NCI-H1417 treated with DMSO at 0.1 percent for 48 hours (cell line): ENCODE measurements at places on chromosomes 16 and 17.

GRCh38 chr17:17944743-17945142 lies 27.5 kb downstream of the TOM1L2 start:
- no peak for DNase-seq

DNA sequence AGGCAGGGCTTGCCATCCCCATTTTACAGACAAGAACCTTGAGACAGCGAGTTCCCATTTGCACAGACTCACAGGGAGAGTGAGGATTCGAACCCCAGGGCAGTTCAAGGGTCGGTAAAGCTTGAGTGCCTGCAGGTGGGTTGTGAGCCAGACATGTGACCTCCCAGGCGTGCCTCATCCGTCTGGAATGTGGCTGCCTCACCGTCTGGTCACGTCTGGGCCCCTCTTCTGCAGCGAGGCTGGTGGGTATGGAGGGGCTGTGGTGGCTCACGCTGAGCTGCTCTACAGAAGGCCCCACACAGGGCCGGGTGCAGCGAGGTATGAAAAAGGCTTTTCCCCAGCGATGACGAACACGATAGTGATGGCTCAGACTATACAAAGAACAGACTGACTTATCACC lies 35.8 kb upstream of the LHX1 start:
- no peak for DNase-seq

GRCh38 chr17:58360296-58361063 lies 8.5 kb upstream of the SUPT4H1 start:
- no peak for DNase-seq

- DNase-seq, result no peak
Observed at GRCh38 chr16:67822511-67822910, 15.8 kb downstream of the TSNAXIP1 start.

- no peak for DNase-seq
Observed at GRCh38 chr16:85759136-85759535, 8.2 kb upstream of the C16orf74 start.

DNA sequence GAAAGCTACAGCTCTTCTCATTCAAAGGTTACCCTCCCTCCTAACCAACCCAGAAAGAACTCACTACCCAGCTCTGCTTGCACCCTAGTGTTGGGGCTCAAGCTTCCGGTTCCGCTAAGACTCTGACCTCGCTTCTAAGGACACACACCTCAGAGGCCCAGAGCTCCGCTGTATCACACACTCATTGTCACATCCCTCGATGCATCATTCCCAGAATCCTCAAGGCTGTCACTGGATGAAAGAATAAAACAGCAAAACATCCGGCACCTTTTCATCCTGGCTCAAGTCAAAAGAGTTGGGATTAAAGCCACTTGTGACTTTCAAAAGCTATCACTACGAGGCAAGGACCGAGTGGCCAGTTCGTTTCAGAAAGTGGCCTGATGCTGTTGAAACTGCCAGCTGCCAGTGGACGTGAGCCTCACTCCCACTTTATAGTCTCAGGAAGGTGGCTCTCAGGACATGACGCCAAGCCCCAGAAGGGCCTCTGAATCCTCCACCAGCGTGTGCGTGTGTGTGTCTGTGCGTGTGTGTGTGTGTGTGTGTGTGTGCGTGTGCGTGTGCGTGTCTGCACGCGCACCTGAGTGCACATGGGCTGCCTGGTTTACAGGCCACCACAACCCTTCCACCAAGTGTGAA lies 29.0 kb downstream of the ZFHX3 start:
- no peak for DNase-seq

- DNase-seq, result no peak
Observed at GRCh38 chr17:76241691-76242255, 1.5 kb upstream of the RNF157 start.

DNA sequence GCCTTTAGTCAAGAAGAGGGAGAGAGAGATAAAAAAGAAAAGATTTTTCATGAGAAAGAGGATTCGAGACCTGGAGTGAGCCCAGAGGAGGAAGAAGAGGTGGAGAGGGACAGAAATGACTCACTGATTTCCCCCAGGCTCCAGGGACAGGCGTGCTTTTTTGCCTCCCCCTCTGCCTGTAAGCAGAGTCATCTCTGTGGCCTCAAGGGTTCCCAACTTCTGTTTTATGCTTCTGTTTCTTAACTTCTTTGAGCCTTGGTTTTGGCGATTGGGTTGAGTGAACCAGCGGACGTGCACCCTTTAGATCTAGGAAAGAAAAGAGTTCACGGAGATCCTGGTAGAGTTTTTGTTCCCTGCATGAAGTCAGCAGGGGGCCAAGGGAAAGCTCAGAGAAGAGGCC lies 147.9 kb upstream of the NOL11 start:
- no peak for DNase-seq

DNA sequence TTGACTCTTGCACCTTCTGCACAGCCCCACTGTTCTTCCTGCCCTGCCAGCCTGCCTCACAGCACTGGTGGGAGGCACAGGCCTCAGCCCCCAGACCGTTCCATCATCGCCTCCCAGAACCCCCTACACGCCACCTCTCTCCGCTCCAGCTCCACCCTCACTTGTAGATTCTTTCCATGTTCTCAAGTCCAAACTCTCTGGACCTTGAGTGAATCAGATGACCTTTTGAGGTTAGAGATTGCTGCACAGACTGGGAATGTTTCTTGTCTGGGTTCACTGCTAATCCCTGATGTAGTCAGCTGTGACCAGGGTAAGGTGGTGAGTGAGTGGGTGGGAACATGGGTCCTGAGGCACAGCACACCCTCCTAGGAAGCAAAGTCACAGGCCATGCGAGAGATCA lies 272.4 kb downstream of the IRF8 start:
- DNase-seq, result no peak

GRCh38 chr17:80047176-80047575 lies 10.7 kb downstream of the CCDC40 start:
- DNase-seq, result no peak

- DNase-seq, result peak; percentile 40
Observed at GRCh38 chr17:68777856-68778694, 176.9 kb upstream of the FAM20A start.

GRCh38 chr16:30457743-30458560 lies 12.3 kb upstream of the SEPHS2 start:
- DNase-seq, result no peak

DNA sequence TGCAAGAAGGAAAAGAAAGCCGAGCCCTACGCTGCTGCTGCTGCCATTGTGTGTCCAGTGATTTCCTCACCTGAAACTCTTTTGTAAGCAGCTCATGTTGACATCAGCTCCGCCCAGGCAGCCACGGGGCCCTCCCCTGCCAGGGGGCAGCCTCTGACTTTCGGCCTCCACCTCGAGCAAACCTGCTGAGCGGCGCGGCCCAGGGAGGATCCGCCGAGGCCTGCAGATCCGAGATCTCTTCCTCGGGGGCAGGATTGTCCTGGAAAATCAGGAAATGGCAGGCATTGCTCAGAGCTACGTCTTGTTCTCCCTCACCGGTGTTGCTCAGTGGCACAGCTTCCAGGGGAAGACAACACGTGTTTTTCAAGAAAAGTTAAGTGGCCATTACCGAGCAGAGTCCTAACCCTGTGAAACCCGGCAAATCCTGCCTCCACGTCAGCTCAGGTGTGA lies 35.6 kb upstream of the ZNF750 start:
- no peak for DNase-seq

DNA sequence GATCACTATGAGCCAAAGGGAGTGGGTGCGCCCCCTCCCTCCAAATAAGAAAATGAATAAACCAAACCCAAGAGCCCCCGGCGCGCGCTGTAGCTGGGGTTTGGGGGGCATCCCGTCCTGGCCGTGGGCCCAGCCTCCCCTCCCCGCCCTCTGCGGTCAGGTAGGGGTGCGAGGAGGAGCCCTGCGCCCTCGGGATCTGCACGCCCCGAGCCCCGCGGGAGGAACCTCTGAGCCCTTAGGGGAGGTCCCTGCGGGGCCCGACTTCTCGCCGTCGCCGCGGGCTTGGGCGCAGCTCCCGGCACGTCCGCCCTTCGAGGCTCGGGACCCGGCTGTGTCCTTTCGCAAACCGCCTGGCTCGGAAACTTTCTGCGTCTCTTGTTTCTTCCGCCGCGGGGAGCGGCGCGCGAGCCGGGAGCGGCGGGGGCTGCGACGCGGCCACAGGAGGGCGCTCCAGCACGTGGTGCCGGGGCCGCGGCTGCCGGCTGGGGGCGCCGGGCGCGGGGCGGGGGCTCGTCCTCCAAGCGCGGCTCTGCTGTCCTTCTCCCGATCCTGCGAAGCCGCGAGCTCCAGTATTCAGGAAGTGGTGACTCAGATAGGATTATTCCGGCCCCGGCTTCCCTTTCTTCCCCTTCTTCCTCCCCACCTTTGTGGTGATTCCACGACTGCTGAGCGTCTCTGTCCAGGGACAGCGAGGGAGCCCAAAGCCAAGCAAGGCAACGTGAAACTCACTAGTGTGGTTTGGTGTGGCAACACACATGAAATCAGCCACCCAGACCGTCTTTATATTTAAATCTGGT lies 1.6 kb downstream of the PITPNC1 start:
- DNase-seq, result no peak

DNA sequence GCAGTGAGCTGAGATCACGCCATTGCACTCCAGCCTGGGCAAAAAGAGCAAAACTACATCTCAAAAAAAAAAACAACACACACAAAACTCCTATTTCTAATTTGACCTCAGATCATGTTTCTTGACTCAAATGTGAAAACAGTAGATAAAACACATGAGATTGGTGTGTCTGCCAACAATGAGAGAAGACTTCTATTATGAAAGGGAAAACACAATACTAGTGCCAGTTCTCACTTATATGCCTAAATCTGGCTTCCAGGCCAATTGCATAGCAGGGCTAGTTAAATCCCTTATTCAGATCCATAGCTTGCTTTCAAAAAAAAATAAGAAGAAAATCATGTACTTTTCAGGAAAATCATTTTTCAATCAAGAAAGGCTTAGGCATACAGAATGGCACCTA lies 39.4 kb downstream of the AP1G1 start:
- no peak for DNase-seq

DNA sequence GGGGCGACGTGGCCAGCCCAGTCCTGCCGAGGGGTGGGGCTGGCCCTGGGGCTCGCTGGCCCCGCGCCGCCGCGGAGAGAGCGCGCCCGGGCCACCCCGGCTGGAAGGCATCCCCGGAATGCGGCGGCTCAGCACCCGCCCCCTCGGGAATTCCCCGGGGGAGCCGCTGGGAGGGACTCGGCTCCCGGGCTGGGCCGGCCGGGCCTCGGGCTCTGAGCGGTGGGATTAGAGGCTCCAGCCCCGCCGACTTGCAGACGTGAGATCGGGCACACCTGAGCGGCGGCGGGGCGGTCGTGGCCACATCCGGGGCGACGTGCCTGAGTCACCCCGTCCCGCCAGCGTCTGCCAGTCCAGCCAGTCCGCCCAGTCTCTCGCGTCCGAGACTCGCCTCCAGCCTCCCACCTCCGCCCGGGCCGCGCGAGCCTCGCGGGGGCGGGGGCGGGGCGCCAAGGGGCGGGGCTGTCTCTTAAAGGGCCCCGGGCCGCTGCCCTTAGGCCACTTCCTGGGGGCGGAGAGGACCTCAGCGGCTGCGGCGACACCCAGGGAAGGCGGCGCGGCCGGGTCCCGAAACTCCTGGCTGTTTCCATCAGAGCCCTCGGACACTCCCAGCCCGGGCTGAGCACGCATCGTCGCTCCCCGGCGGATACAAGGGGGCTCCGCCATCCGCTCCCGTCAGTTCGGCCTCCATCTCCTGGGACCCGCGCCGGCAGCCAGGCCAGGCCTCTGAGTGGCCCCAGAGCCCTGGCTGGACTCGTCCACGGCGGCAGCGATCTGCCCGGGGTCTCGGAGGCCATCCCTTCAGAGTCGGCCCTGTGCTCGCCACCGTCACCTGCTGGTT lies at the start of gene KCTD11:
TSS of gene KCTD11 (plus strand) at position 498 of the 838 bp plus-strand sequence.
- DNase-seq, result no peak

DNA sequence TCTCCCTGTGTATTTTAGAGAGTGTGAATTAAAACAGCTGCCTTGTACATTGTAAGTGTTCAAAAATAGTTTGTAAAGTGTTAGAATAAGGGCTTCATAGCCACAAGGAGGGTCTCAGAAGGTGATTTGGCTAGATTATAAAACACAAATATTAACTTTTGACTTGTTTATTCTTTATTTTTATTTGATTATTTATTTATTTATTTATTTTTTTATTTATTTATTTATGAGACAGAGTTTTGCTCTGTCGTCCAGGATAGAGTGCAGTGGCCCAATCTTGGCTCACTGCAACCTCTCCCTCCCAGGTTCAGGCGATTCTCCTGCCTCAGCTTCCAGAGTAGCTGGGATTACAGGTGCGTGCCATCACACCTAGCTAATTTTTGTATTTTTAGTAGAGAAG lies 111.5 kb upstream of the RBFOX1 start:
- no peak for DNase-seq

DNA sequence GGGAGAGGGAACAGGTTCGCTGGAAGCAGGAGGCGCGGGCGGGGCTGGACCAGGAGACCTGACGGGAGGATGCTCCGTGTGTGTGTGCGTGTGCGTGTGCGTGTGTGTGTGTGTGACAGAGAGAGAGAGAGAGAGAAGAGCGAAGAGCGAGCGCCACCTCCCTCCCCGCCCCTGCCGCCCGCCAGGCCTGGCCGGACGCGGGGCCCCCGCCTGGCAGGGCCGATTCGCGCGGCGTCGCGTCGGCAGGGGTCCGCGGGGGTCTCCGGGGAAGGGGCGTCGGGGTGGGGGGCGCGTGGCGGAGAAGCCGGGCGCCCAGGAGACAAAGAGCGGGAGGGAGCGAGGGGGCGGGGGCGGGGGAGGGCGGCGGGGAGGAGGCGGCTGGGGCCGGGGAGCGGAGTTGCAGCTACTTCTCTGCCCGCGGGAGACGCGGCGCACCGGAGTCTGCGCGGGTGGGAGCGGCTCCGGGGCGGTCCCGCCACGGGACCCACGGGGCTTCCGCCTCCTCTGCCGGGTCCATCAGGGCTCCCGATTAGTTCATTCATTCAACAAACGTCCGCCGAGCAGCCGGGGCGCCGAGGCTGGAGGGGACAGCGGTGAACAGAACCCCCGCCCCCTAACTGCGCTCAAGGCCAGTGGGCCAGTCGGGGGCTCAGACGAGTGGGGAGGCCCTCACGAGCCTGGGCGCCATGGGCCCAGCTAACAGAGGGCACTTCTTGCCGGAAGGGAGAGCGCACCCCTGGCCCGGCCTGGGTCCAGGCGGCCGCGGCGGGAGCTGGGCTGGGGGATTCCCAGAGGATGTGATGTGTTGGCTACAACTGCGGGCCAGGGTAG lies at the start of gene SAMD14:
TSS of gene SAMD14 (minus strand) at position 433 of the 831 bp plus-strand sequence. CDS start 5,201 bp downstream, outside the sequence.
- no peak for DNase-seq

DNA sequence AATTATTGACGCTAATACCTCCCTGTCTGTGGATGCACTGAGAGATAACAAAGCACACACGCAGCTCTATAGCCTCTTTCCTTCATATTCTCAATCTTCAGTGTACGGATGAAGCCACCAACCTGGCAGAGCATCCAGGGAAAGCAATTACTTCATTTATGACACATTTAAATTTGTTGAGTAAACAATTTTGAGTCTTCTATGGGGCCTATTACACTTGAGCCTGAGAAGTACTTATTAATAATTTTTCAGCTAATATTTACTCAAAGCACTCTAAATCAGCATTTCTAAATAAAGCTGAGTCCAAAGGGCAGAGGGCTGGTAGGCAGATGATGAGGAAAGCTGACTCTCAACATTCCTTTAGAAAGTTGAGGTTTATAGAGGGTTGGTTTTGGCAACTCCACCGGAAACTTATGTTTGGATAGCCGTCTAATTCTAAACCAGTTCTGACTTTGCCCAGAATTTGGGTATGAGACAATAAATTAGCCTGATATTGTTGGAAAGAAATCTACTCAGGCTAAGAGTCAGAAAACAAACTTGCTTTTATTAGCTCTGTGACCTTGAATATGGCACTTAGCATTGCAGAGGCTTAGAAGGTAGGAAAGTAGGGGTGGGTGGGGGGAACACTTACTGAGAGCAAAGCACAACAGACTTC lies 643.5 kb downstream of the CDH11 start:
- DNase-seq, result no peak
